Heart left ventricle (tissue), 16 donors: ENCODE measurements at places on chromosomes 3 and 15. TPM values are rescaled to one million over a fixed set of nuclear protein-coding genes. Genes with fewer than 3 reads are reported as not detected.

GRCh38 chr15:63392361-63393009, 10.8 kb upstream of the CA12 start:
- DNase-seq = no peak

FAM107A gene
- 68.2 TPM for total RNA-seq

STX19 gene
- total RNA-seq = not detected

DNA sequence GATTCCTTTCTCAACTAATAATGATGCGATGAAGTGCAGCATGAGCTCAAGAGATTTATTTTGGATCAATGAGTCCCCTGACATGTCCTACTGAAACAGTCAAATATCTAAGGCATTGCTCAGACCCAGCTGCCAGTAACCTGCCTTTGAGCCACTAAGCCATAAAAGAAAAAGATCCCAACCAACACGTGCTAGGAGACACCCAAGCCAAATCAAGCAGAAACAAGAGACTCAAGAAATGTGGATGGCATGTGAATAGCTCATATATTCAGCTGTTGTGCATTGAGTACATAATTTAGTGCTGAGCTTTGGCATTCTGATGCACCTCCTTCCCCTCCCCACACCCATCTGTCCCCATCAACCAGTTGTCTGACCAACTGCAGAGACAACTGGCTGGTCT, 29.2 kb downstream of the GJD2 start:
- no peak for DNase-seq

CEP97 gene
- 11.3 TPM for total RNA-seq
